Endothelial cell of umbilical vein (primary cell): ENCODE measurements at places on chromosomes 3 and 15. TPM values are rescaled to one million over a fixed set of nuclear protein-coding genes. Genes with fewer than 3 reads are reported as not detected.

DNA sequence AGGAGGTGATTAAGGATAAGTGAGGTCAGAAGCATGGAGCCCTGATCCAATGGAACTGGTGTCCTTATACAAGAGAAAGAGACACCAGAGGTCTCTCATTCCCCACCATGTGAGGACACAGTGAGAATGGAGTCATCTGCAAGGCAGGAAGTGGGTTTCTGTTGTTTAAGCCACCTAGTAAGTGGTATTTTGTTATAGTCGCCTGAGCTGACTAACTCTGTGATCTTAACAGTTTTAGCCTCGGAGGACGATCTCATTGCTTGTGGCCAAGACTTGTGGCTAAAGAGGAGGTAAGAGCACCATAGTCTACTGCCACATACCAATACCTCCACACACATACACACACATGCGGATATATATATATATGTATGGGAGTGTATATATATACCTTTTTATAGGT is 73.8 kb downstream of the MCTP2 start:
- no peak overlapping the region for H3K27ac ChIP-seq
- no peaks in the 10 kb centered on the region for H3K27me3 ChIP-seq
- H3K36me3 ChIP-seq = no peaks in the 10 kb centered on the region
- no peak overlapping the region for H3K4me3 ChIP-seq

DNA sequence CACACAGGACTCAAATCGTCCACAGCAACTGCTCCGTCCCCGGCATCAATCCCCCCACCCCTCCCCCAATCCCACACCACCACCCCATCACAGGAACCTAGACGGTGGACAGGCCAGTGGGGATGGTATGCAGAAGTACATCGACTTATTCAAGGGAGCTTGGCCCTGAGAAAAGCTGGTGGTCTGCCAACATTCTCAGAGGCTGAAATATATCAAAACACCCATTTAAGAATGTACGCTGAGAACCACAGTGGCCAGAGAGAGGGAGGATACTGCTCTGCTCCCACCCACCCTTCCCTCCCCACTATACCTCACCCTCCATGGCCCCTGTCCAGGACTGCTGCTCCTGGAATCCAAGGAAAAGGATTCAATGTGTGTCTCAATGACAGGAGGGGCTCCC is 12.4 kb upstream of the USP3 start:
- H3K36me3 ChIP-seq = no peaks in the 10 kb centered on the region
- H3K27me3 ChIP-seq = peaks cover 4% of the 10 kb centered on the region
- H3K27ac ChIP-seq = no peak overlapping the region
- H3K4me1 ChIP-seq = no peaks in the 10 kb centered on the region
- no peak for DNase-seq
- H3K4me3 ChIP-seq = no peak overlapping the region

DNA sequence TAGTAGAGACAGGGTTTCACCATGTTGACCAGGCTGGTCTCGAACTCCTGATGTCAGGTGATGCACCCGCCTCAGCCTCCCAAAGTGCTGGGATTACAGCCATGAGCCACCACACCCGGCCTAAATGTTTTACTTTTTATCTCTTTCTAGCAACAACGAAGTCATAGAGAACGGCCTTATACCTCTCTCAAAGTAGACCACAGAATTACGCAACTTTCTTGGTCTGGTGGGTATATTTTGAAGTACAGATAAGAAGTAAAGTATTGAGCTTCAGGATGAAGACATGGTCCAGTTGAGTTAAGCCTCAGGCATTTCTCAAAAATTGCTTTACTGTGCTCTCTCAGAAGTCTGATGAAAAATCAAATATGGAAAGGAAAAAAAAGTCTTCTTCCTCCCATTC is 30.6 kb downstream of the FAM240A start:
- H3K27ac ChIP-seq = no peak overlapping the region
- peaks cover 8% of the 10 kb centered on the region for H3K27me3 ChIP-seq
- H3K4me3 ChIP-seq = no peak overlapping the region
- DNase-seq = no peak
- no peaks in the 10 kb centered on the region for H3K4me1 ChIP-seq

- no peak overlapping the region for H3K4me3 ChIP-seq
- H3K27ac ChIP-seq = no peak overlapping the region
- no peak for DNase-seq
- no peaks in the 10 kb centered on the region for H3K27me3 ChIP-seq
These were observed 253.4 kb downstream of the IGSF11 start for GRCh38 chr3:118781232-118781631.

GRCh38 chr3:147589016-147589415 is 179.9 kb downstream of the ZIC1 start:
- no peak overlapping the region for H3K4me3 ChIP-seq
- H3K27ac ChIP-seq = no peak overlapping the region
- H3K4me1 ChIP-seq = no peaks in the 10 kb centered on the region
- DNase-seq = no peak
- no peaks in the 10 kb centered on the region for H3K36me3 ChIP-seq
- no peaks in the 10 kb centered on the region for H3K27me3 ChIP-seq

GRCh38 chr15:100183921-100184495 is 157.8 kb downstream of the ADAMTS17 start:
- H3K4me3 ChIP-seq = no peak overlapping the region
- H3K4me1 ChIP-seq = no peaks in the 10 kb centered on the region
- H3K27ac ChIP-seq = no peak overlapping the region
- H3K27me3 ChIP-seq = no peaks in the 10 kb centered on the region
- DNase-seq = no peak

GRCh38 chr15:74451861-74452835 is 8.8 kb downstream of the UBL7 start:
- no peak overlapping the region for H3K27ac ChIP-seq
- H3K4me1 ChIP-seq = peaks cover 2% of the 10 kb centered on the region
- no peak for DNase-seq
- H3K27me3 ChIP-seq = no peaks in the 10 kb centered on the region
- H3K36me3 ChIP-seq = no peaks in the 10 kb centered on the region
- H3K4me3 ChIP-seq = no peak overlapping the region

TMCO5A gene
- not detected in 2 replicates for total RNA-seq

SCN11A gene
- 0.07 TPM in 1 of 2 replicates, not detected in the other for total RNA-seq

TEX9 gene
- 1.7 and 2.5 TPM in 2 replicates for total RNA-seq

ARIH1 gene
- 137 and 144 TPM in 2 replicates for total RNA-seq

PDCD6IP gene
- total RNA-seq = 265 and 268 TPM in 2 replicates
